ENCODE measurements at places on chromosomes 6 and 20.

DNA sequence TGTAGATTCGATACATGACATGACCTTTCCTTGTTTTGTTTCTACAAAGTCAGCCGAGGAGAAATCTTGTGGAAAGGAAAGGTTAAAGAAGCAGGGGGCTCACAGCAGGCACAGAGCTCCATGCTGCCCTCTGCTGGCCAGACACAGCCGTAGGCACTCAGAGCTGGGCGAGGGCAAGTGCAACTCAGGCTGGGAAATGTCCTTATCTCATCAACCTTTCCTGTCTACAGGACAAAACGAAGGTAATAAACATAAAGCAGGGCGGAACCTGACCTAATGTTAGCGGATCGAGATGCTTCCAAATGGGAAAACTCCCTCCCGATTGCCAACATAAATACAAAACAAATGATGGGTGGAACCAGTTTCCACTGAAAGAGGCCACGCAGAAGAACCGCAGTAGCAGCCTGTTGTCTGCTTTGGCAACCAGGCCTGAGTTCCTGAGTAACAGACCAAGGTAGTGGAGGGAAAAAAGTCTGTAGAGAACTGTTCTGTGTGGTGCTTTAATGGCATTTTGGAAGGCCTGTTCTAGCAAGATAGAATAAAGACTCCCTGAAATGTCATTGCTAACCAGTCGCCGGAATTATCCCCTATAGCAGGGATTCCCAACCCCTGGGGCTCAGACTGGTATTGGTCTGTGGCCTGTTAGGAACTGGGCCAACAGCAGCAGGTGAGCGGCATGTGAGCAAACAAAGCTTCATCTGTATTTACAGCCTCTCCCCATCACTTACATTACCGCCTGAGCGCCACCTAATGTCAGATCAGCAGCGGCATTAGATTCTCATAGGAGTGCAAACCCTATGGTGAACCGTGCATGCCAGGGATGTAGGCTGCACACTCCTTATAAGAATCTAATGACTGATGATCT is 85.2 kb downstream of the MBOAT1 start:
- peak; percentile 45 for DNase-seq

DNA sequence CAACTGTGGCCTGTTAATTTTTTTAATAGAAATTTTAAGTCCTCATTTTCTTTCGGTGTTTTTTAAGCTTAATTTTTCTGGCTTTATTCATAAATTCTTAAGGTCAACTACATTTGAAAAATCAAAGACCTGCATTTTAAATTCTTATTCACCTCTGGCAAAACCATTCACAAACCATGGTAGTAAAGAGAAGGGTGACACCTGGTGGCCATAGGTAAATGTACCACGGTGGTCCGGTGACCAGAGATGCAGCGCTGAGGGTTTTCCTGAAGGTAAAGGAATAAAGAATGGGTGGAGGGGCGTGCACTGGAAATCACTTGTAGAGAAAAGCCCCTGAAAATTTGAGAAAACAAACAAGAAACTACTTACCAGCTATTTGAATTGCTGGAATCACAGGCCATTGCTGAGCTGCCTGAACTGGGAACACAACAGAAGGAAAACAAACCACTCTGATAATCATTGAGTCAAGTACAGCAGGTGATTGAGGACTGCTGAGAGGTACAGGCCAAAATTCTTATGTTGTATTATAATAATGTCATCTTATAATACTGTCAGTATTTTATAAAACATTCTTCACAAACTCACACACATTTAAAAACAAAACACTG is 10.1 kb downstream of the HFE start:
- DNase-seq, result peak; percentile 64

- DNase-seq, result peak; percentile 56
These were observed 35.7 kb downstream of the CITED2 start for GRCh38 chr6:139338795-139339194.

- no peak for DNase-seq
These were observed 238.2 kb downstream of the ERMARD start for GRCh38 chr6:169989594-169989993.

DNA sequence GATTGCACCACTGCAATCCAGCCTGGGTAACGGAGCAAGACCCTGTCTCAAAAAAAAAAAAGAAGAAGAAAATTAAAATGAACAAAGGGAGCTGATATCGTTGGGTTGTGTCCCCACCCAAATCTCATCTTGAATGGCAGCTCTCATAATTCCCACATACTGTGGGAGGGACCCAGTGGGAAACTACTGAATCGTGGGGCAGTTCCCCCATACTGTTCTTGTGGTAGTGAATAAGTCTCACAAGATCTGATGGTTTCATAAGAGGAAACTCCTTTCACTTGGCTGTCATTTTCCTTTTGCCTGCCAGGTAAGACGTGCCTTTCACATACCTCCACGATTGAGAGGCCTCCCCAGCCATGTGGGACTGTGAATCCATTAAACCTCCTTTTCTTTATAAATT is 149.4 kb downstream of the PREX1 start:
- no peak for DNase-seq

- peak; percentile 86 for DNase-seq
These were observed 120.8 kb downstream of the OR2B2 start for GRCh38 chr6:27791182-27791943.

DNA sequence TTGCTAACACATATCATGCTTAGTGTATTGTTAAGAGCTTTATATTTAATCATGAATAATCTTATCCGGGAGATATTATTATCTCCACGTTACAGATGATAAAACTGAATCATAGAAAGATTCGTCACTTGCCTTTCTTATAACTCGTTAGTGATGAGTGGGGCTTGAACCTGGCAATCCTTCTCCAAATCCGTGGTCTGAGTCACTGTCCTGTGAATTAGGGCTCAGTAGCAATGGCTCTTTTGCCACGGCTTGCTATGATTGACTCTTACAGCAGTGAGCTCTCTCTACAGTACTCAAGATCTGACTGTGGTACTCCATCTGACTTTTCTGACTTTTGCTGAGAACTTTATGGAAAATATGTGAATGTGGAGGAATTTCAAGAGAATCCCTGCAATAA is 246.9 kb downstream of the PACRG start:
- DNase-seq, result no peak

DNA sequence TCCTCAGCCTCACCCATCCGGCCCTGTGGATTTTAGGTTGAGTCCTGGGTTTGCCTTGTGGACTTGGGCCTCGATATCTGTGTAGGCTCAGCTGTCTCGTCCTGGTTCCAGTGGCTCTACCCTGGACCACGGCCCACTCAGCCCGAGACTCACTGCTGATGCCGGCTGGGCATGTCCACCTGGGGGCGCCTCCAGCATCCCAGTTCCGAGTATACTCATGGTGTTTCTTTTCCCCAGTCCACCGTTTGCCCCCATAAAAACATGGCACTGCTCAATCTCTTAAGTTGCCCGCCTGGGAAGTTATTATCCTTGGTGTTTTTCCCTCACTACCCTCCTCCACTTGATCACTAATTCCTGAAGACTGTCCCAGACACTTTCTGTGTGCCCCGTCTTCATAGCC is 99.1 kb downstream of the ARID1B start:
- no peak for DNase-seq

- no peak for DNase-seq
These were observed 66.7 kb downstream of the RFPL4B start for GRCh38 chr6:112413780-112414179.

DNA sequence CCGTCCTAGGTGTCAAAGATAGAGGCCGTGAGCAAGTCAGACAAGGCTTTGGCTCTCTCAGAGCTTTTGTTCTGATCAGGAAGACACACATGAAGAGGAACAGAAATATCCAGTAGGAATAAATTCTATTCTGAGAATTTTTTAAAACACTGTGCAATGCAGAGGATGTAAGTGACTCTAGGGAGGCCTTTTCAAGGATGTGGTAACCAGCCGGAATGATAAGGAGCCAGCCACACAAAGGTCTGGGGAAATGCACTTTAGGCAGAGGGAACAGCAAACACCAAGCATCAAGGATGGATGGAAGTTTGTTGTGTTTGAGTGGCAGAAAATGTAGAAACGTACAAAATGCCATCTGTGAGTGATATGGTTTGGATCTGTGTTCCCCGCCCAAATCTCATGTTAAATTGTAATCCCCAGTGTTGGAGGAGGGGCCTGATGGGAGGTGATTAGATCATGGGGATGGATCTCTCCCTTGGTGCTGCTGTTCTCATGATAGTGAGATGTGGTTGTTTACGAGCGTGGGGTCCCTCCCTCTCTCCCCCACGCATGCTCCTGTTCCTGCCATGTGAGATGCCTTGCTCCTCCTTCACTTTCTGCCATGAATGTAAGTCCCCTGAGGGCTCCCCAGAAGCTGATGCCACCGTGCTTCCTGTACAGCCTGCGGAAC is 93.6 kb upstream of the CDYL start:
- DNase-seq, result no peak

DNA sequence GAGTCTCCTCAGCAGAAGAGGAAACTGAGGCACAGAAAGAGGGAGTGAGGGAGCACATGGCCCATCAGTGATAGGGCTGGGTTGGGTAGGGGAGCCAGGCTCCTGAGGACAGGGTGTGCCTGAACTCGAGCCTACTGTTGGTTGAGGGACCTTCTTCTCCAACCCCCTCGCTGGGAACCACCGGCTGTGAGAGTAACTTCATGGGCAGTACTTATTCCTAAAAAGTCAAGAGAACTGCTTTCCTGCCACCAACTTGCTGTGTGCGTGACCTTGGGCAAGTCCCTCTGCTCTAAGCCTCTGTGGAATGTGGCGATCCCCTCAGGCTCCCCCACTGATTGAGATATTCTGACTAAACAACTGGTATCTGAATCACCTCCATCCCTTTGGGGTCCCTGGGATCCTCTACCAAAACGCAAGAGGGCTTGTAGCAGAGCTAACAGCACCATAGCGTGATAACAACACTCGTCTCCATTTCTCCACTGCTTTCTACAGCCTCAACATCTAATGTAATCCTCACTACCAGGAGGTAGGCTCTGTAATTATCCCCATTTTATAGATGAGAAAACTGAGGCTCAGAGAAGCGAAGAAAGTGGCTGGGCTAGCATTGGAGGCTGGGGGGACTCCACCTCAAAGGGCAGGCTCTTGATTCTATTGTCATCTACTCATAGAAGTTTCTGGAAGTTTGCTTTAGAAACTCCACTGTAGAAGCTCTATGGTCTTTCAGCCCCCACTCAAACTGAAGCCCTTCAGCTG is 76.0 kb downstream of the JPH2 start:
- no peak for DNase-seq

- no peak for DNase-seq
These were observed 8.6 kb downstream of the COL9A3 start for GRCh38 chr20:62825333-62825985.

- peak; percentile 87 for DNase-seq
These were observed 48.0 kb downstream of the ARMC2 start for GRCh38 chr6:108896111-108896661.

Data from fibroblast of skin of right biceps (primary cell).